ENCODE measurements at places on chromosomes 11 and 22.

DNA sequence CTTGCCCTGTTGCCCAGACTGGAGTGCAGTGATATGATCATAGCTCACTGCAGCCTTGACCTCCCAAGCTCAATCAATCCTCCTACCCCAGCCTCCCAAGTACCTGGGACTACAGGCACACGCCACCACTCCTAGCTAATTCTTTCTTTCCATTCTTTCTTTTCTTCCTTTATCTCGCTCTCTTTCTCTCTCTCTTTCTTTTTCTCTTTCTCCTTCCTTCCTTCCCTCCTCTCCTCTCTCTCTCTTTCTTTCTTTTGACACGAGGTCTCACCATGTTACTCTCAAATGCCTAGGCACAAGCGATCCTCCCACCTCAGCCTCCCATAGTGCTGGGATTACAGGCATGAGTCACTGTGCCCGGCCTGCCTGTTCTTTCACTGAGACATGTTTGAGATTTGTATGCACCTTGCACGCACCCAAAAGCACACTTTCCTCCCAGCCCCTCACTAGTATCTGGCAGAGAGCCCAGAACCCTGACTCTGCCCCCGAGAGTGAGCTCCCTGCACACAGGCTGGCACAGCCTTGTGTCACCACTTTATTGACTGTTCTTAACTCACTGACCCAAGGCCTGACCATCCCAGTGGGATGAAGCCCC, 56.8 kb downstream of the CD6 start:
- DNase-seq, result peak; percentile 50

GRCh38 chr11:119932828-119933562, 204.0 kb upstream of the NECTIN1 start:
- DNase-seq, result no peak

- no peak for DNase-seq
Measured at GRCh38 chr11:49208006-49208721, at the start of gene FOLH1. FOLH1 (minus strand) TSS chr11:49208602; CDS start chr11:49208409, 193 bp downstream.

DNA sequence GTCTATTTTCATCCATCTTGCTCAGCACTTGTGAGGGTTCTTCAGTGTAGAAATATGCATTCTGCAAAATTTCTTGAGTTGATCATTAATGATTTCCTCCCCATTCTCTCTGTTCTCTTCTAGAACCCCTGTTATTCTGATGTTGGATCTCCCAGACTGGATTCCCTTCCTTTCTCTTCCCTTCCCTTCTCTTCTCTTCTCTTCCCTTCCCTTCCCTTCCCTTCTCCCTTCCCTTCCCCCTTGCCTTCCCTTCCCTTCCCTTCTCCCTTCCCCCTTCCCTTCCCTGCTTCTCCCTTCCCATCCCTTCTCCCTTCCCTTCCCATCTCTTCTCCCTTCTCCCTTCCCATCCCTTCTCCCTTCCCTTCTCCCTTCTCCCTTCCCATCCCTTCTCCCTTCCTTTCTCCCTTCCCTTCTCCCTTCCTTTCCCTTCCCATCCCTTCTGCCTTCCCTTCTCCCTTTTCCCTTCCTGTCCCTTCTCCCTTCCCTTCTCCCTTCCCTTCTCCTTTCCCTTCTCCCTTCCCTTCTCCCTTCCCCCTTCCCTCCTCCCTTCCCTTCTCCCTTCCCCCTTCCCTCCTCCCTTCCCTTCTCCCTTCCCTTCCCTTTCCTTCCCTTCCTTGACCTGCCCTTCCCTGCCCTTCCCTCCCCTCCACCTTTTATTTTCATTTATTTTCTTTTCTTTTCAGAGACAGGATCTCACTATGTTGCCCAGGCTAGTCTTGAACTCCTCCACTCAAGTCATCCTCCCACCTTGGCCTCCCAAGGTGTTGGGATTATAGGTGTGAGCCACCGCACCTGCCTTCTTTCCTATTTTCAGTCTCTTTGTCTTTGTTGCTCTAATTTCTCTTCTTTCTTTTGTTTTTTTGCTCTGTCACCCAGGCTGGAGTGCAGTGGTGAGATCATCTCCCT, 24.9 kb upstream of the RBFOX2 start:
- no peak for DNase-seq

DNA sequence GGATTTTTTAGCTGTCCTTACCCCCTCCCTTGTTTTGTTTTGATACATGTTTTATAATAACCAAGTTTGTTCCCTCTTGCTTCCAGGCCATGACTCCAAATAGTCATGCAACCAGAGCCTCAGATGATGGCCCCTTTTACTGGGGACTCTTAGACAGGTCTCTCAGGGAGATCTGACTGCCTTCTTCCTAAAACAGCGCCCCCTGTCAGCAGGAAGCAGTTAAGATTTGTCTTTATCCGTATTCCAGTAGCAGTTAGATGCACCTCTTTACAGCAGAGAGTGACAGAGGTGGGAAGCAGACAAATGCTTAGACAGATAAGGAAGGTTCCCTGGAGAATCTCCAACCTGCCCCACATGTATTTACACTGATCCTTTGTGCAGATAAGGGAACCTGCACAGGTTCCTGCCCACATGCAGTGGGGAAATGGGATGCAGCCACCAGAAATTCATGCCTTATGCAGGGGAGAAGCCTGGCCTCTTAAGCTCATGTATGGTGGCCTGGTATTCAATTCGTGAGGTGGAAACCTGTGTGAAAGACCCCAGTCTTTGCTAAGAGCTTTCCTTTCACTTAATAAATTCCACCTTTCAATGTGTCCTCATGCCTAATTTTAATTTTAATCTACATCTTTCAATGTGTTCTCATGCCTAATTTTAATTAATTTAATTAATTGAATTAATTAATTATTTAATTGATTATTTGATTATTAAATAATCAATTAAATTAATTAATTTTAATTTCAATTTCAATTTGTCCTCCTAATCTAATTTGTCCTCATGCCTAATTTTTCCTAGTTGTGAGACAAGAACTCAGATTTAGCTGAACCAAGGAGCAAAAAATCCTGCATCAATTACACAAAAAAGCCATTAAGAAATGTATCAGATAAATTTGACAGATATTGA, 11.5 kb upstream of the GLYAT start:
- no peak for DNase-seq

DNA sequence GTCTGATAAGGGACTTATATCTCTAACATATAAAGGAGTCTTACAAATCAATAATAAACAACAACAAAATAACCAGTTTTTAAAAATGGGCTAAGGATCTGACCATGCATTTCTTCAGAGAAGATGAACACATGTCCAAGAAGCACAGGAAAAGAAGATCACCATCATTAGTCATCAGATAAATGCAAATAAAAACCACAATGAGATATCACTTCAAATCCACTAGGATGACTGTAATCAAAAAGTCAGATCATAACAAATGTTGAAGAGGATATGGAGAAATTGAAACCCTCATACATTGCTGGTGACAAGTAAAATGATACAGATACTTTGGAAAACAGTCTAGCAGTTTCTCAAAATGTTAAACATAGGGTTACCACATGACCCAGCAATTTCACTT, 61.2 kb upstream of the MYOD1 start:
- DNase-seq, result no peak

DNA sequence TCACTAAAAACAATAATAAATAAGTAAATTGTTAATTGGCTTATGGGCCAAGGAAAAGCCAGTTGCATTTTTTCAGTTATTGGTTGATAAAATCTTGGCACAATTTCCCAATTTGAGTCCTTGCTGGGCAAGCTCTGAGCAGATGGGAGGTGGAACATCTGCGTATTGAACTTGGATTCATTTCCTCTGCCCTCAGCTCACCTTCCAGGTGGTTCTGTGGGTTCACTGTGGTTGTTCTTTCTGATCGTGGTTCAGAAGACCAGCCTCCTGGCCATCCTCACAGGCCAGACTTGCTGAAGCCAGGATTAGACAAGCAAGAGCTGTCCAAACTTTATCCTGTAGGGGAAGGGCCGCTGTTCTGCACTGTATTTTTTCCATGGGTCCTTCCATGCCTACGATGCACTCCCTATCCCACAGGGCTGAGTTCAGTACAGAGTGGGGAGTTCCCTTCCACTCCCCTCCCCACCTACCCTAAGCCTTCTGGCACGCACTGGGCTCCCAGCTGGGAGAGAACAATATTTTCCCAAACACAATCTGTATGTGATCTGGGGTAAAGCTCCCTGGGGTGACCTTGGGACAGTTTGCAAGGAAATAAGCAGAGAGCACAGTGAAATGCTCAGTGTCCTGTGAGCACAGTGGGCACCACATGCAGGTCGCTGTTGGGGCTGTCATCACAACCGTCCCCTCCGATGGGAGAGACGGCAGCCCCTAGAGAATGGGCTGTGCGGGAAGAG, 43.5 kb upstream of the TP53I11 start:
- DNase-seq, result no peak

- DNase-seq, result no peak
Measured at GRCh38 chr22:29827091-29827490, 11.0 kb downstream of the ASCC2 start.

DNA sequence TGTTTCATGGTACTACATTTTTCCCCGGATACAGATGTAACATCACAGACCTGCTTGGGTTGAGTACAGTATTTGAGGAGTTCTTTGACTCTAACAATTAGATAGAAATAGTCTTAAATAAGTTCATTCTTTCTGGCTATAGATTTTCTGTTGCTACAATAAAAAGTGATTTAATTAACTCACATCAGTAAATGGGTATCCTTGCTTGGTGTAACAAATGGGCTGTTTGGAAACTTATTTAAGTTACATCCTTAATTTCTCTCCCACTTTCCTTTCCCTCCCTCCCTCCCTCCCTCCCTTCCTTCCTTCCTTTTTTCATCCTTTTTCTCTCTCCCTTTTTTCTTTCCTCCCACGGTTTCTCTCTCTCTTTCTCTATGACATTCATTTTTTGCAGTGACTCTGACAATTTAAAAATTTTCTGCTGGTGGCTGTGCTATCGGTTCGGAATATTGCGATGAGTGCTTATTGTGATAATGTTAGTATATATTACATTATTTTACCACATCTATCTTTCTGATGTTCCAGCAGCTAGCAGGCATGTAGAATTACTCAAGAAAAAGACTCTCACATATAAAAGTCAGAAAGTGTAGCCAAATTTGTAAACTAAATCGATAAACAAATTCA, 3.2 kb downstream of the OR51F1 start:
- no peak for DNase-seq

DNA sequence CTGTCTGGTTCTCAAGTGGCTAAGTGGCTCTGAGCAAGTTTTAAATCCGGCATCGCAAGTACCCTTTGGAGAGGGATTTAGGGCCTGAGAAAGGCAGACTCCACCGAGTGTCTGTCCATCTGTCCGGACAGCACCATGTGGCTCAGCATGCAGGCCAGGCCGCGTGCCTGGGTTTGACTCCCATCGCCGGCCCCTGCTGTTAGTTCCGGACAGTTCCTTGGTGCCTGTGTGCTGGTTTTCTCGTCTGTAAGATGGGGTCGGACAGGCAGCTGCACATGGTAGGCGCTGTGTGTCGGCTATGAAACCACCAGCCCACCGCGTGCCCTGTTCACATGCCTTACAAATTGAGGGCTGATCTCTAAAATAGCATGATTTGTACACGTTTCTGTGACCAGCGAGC, 31.0 kb downstream of the NUP50 start:
- no peak for DNase-seq

GRCh38 chr11:95585069-95585751, 204.4 kb downstream of the FAM76B start:
- DNase-seq, result no peak

- no peak for DNase-seq
Measured at GRCh38 chr11:44537679-44538078, 27.8 kb upstream of the CD82 start.

DNA sequence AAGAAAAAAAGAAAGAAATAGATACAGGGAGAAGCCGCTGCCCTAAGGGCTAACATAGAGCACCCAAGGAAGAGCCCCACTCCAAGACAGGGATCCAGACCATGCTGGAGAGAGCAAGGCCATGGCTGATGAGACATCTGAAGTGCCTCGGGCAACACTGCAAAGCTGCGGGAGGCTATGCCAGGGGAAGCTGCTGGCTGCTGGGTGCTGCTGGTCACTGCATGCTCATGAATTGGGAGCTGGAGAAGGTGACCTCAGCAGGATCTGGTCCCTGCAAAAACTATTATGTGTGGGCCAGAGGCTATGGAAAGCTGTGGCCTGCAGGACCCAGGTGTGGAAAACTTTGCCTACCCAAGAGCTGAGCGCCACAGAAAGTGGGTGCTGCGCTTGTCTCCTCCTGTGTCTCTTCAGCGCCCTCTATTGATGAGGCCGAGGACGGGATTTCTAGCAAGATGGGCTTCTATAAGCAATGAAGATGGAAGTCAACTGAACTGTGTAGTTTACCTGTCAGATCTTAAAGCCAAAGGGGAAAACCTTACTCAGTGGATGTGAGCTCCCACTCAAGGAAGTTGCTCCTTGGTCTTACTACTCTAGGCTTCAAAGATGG, 17.3 kb upstream of the SLC29A2 start:
- DNase-seq, result peak; percentile 49

DNA sequence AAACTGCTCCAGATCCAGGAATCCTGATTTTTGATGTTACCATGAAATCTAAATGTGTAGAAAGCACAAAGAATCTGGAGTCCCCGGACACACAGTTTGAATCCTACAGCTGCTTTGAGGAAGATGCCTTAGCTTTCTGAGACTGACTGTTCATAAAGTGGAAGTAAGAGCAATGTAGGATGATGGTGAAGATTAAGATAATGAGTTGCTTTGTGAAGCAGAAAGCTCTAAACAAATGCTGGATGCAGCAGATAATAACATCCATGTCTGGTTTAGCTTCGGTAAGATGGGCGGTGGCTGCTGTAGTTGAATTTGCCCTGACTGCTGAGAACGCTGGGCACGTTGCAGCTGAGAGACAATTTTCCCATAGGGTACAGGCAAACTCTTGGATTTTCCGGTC, 20.1 kb downstream of the OVOL1 start:
- no peak for DNase-seq

GRCh38 chr22:23500508-23501260, 79.4 kb downstream of the IGLL1 start:
- DNase-seq, result no peak

DNA sequence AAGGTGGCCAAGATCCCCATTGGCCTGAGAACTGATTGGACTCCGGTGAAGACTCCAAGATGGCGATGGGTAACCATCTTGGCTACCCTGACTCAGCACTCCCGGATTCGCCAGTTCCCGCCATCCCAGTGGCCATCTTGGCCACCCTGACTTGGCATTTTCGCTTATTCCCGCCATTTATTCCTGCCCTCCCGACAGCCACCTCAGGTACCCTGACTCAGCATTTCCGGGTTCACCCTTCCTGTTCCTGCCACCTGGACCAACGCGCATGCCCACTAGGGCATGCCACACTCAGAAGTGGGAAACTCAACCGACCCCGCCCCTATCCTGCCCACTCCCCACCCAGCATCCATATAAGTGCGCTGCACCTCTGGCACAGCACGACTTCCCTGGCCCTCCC, 7.8 kb downstream of the OR8K5 start:
- DNase-seq, result no peak

GRCh38 chr11:122311216-122311755, 195.3 kb upstream of the BLID start:
- no peak for DNase-seq

GRCh38 chr11:44862558-44863101, 88.1 kb downstream of the TP53I11 start:
- no peak for DNase-seq

Measured in activated effector memory CD4-positive, alpha-beta T cell treated with Interleukin-2 at 50 U/mL for 16 hours (primary cell).